ENCODE measurements at places on chromosomes 4 and X.

GRCh38 chr4:136281889-136282288 lies 1250.4 kb downstream of the PCDH18 start:
- no peak for DNase-seq

- DNase-seq: no peak
Measured at GRCh38 chrX:10121787-10122186, 35.0 kb upstream of the CLCN4 start.

DNA sequence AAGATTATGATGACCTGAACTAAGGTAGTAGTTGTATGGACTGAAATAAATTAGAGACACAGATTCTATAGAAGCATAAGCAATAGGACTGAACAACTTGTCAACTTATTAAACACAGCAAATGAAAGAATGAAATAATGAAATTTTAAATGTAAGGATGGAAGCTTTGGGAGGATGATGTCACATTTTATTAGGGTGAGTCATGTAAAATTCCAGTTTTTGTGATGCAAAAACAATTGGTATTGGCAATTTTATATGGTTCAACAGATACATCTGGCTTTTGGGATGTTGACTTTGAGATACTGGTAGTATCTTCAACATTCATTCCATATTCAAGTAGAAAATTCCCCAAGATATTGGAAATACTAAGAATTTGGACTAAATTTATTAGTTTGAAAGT lies 72.7 kb upstream of the IL15 start:
- no peak for DNase-seq

DNA sequence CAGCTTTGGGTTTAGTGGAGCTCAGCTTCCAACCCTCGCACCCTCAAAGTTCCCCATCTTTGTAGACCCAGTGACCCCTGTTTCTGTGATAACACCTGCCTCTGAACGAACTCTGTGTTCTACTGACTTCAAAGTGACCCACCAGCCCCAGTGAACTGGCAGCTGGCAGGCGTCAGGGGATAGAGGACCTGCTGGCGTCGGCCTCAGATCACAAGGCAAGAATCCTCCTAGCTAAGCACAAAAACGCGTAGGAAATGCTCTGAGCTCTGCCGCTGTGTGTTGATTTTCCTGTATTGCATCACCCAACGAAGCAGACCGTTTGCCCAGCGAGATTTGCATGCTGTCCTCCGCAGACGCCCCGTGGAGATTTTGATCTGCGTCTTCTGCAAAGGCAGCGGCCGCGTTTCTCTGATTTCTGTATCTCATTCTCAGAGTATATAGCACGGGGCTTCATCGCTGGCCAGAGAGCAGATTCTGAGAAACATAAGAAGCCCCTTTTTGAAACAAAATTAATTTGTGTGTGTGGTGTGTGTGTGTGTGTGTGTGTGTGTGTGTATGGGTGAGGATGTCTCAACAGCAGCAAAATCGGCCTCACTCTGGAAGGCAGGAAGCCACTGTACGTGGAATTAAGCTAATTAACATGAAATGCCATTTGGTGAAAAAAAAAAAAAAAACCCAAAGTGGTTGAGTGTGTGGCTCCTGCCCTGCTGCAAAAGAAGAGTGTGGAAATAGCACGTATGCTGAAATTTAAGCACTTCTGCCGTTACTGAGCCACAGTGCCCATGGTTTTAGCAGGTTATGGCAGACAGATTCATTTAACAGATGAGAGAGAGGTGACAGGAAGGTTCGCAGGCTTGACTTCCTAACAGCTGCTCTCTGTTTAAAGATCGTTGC lies 29.2 kb upstream of the ASMTL start:
- DNase-seq: peak; percentile 61

GRCh38 chr4:110869114-110869513 lies 246.2 kb upstream of the PITX2 start:
- DNase-seq: no peak

DNA sequence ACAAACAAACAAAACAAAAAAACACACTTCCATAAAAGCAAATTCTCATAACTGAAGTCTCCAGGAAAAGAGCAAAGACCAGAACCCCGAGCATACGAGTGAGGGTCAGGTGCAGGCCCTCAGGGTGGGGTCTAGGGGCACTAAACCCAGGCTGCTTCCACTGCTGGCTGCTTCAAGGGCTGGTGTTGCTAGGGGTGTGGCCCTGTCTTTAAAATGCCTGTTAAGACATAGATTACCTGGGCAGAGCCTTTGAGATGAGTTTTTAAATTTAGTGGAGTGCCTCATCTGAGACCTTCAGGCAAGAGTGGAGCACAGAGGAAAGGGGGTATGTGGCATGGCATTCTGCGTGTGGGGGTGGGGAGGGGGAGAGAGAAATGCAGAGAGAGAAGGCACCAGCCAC lies 87.0 kb downstream of the FHDC1 start:
- DNase-seq: no peak

GRCh38 chrX:125757794-125758564 lies 408.1 kb downstream of the DCAF12L2 start:
- DNase-seq: no peak

- DNase-seq: no peak
Measured at GRCh38 chrX:1002611-1003010, 209.8 kb downstream of the CRLF2 start.

DNA sequence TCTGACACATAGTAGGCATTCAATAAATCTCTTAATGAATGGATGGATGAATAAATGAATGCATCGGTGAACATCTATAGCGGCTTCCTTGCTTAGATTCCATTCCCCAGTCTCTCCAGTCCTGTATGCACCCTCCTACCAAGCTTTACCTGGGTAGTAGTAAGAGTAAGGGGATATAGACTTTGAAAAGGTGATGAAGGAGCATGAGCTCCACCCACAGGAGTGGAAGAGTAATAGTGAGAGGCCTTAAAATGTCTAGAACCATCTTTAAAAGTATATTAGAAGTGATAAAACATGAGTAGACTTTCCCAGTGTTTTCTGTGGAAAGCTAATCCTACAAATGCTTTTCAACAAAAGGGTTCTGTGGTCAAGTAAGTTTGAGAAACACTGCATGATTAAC lies 35.5 kb upstream of the GPC3 start:
- DNase-seq: no peak

Data from activated CD4-positive, alpha-beta T cell treated with anti-CD3 and anti-CD28 coated beads, Interleukin-2, amount 50 U/mL, for 4 hours (primary cell).